Epithelial cell of umbilical artery (primary cell): ENCODE measurements at places on chromosomes 7 and 10. TPM values are rescaled to one million over a fixed set of nuclear protein-coding genes. Genes with fewer than 3 reads are reported as not detected.

ZNF804B gene
- total RNA-seq: not detected in 2 replicates

ASB4 gene
- total RNA-seq: not detected in 2 replicates

HMX3 gene
- not detected in 2 replicates for total RNA-seq

STAG3 gene
- total RNA-seq: 0.65 and 1.1 TPM in 2 replicates
